ENCODE measurements at places on chromosomes 5 and 9.

DNA sequence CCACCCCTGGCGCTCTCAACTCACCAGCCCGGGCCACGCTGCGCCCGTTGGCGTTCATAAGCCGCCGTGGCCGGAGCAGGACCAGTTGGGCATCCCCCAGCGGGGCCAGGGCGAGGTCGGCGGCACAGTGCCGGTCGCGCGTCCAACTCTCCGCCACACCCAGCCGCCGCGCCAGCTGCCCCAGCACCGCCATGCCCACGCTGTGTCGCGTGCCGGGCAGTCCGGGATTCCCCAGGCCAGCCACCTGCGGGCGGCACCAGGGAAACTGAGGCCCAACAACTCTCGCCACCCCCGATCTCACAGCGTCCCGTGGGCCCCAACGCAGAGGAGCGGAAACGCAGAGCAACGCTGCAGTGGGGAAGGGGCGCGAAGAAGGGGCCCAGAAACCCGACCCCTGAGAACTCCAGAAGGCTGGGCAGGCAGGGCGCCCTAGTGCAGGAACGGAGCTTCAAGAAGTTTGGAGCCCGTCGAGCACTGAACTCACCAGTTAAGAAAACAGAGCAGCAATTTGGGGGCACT is 453 bp downstream of the PTRH1 start:
- DNase-seq: peak; percentile 43

GRCh38 chr9:28155067-28155466 is 581.8 kb upstream of the C9orf72 start:
- no peak for DNase-seq

DNA sequence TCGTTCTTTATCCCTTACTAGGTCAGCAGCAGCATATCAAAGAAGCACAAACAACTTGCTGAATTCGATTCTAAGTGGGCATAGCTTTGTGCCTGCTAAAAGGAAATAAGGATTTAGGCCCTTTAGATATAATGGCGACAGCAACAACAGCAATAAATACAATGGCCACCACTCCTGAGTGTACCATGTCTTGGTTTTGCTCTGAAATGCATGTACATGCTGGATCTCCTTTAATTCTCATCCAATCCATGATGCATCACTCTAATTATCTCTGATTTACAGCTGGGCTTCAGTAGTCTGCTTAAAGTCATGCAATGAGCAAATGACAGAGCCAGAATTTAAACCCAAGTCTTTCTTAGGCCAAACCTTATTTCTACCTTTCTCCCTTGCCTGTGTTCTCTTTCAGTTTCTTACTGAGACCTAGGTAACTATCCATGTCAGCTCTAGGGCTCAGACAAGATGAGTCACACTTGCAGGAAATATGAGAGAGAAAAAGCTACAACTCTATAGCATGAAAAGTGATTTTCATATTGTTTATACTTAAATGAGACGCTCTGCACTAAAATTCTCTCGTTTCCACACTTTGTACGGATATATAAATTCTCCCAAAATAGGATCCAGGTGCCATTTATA is 111.8 kb downstream of the HMHB1 start:
- DNase-seq: no peak

GRCh38 chr5:178377583-178378270 is 145.1 kb upstream of the PHYKPL start:
- no peak for DNase-seq

GRCh38 chr9:123421801-123422455 is 65.9 kb downstream of the CRB2 start:
- no peak for DNase-seq

DNA sequence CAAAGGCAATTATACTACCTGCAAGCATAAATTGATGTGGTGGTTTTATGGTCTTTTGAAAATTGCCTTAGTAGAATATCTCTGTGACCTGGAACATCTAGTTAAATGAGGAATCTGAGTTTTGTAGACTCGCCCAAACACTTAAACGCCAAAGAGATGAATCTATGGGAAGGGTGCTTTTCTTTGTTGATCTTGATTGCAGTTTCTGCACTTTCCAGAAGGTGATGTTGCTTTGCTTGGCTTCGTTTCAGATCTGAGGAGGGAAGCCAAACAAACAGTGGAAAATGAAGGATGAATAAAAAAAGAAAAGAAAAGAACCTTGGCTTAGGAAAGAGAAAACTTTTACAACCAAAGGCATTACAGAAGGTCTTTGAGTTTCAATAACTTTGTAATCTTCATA is 1021.2 kb downstream of the NR2F1-AS1 start:
- no peak for DNase-seq

DNA sequence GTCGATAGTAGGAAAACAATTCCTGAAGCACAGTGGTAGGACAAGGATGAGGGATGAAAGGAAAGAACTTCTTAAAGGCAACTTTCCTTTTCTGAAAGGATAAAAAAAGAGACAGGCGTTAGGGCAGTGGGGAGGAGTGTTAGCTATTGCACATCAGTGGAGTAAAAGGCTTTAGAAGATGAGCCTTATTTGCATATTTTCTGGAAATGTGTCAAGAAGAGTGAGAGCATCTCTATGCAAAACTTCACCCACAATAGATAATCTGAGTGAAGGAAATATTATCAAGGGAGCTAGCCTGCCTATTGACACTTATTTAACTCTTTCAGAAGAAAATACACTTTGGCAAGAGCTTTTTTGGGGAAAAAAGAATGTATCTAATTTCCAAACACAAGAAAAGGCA is 151.6 kb downstream of the MACIR start:
- DNase-seq: no peak

- DNase-seq: peak; percentile 79
Measured at GRCh38 chr9:4238522-4238921, 61.3 kb downstream of the GLIS3 start.

DNA sequence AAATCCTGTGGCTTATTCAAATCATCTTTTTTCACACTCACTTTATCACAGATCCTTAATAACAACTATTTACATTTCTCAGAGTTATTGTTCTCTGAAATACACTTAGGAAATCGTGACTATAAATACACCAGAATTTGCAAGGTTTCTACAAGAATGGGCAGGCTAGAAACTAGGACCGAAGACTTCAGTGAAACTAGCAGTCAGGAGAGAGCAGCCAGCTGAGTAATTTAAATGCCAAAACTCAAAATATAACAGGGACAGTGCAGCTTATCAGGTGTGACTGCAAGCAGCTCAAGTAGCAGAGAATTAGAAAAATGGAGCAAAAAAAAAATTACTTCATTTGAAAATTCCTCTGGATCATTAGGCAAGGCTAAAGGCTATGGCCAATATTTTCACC is 719.3 kb upstream of the ZNF608 start:
- no peak for DNase-seq

DNA sequence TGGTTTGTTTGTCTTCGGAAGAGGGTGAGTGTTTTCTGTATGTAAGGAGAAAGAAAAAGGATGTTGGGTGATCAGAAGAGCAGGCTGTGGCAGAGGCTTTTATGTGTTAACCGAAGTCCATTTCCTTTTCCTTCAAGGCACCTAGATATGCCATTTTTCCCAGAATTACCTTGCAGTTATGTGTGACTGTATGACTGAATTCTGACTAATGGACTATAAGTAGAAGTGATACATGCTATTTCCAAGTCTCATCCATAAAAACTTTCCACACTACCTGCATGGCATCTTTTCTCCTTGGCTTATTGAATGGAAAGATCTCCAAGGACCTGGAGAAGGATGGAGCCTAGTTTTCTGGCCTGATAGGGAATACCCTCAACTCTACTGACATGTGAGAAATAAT is 10.6 kb upstream of the NDUFS4 start:
- DNase-seq: no peak

DNA sequence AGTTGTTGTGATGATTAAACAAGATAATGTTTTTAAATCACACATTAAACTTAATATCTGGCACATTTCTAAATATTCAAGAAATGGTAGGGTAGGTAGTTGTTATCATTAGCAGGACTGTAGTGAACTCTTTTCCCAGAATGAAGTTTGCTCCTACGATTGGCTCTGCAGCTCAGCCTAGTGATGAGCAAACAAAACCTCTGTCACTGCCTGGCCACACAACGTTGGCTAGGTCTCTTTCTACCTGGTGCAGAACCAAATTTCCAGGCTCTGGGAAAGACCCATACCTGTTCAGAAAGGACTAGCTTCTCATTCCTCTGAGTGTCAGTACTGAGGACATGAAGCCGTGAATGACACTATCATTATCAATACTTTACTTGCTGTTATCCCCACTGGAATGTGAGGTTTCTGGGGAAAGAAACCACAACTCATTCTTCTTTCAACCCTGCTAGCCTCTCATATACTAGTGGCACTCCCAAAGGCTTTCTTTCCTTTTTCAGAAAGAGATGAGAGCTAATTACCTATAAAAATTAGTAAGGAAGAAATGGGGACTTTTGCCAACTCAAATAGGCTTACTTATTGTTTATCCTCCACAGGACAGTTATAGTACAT is 219.3 kb upstream of the TRIM32 start:
- DNase-seq: no peak

Data from AG08395 (cell line).